ENCODE measurements at places on chromosomes 2 and 18. TPM values are rescaled to one million over a fixed set of nuclear protein-coding genes. Genes with fewer than 3 reads are reported as not detected.
A peak's percentile ranks its signal among the peaks of the same experiment; 100 is the strongest.

- DNase-seq = no peak
Measured at GRCh38 chr2:54100772-54101171, 14.6 kb upstream of the ACYP2 start.

Gene UGT1A8
- total RNA-seq = not detected

Gene CDK15
- total RNA-seq = 7.0 TPM

Gene SANBR
- 10.6 TPM for total RNA-seq

DNA sequence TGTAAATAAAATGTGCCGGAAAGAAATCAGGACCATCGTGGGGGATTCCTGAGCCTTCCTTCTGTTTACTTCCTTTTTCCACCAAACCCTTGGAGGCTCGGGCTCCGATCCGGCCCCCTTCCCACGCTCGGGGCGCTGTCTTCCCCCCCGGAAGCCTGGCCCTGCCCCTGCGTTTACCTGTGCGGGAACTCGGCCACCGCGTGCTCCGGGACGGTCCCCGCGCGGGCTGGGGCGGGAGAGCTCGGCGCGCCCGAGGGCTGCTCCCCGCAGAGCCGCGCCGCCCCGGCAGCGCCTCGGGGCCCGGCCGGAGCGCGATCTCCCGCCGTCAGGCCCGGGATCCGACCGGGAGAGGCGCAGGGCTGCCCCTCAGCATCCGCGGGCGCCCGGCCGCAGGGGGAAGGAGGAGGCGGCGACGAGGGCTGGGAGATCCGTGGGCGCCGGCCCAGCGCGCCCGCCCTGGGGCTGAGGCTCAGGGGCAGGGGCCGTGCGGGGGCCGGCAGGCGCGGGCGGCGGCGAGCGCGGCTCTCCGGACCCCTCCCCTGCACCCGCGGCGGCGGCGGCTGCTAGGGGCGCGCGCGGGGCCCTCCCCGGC lies 435 bp downstream of the ADCY3 start:
- peak; percentile 11 for DNase-seq

DNA sequence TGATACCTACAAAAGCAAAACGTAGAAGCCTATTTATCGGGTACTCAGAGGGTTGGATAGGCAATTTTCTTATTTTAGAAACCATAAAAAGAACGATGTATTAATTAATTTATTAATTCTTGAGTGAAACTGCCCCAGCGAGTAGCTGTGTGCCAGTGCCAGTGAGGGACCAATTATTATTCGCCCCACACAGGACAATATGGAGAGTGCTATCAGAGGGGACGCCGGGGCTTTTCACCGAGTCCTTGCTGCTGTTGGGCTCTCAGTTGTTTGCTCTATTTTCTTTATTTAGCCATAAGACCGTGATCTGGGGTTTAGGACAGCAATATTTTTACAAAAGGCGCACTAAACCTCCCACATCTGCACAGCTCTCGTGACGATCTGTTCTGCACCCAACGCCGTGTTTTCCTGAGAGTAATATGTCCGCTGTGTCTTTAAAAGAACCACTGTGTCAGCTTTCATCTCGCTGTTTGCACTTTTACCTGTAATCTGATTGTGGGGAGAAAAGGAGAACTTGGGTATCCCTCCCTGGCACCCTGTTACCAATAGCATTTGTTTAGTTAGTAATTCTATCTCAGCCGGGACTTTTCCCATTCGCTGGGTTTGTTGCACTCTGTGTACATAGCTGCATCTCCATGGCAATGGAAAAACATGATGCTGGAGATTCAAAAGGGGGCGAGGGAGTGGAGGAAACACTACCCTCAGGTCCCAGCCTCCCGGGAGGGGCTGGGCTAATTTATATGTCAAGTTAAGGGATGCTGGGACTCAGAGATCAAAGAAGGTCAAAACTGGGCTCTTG lies 30.1 kb upstream of the ZNF516 start:
- peak; percentile 67 for DNase-seq

Gene ANKMY1
- 7.1 TPM for total RNA-seq

Gene IL1RL1
- not detected for total RNA-seq

- DNase-seq = no peak
Measured at GRCh38 chr18:76589316-76589715, 94.3 kb upstream of the ZNF516 start.

GRCh38 chr18:78713726-78714125 lies 265.9 kb upstream of the SALL3 start:
- DNase-seq = no peak

Gene SPATA3
- not detected for total RNA-seq

Gene FOSL2
- total RNA-seq = 75.2 TPM

Gene DNAH6
- not detected for total RNA-seq

Gene STARD6
- not detected for total RNA-seq

DNA sequence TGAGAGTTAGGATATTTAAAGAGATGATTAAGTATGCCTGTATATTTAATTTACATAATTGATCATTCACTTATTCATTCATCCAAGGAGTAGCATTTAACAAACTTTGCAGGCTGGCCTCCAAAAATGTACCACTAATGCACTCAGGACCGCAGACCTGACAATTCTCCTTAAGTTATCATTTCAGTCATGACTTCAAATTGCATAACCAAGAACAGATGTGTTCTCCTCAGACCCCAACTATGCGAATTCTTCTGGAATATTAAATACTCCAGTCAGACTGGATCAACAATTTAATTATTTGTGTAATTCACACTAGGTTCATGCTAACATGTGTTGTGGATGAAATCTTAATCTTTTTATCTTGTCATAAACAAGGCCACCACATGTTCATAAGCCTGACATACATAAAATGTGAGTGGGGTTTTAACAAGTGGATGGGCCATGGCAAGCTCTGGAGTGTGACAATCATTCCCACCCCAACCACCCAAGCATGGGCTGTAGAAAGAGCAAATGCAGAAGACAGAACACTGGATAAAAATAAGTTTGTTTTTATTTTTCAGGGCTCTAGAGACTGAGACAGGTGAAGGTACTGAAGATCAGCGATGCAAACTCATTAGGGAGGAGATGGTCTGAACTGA lies 3.2 kb downstream of the REG1B start:
- DNase-seq = no peak

Gene RBM44
- total RNA-seq = 0.02 TPM

Gene CROCC2
- total RNA-seq = not detected

Gene LHCGR
- not detected for total RNA-seq

- DNase-seq = peak; percentile 90
Measured at GRCh38 chr18:56168049-56168781, 470.2 kb downstream of the TXNL1 start.

DNA sequence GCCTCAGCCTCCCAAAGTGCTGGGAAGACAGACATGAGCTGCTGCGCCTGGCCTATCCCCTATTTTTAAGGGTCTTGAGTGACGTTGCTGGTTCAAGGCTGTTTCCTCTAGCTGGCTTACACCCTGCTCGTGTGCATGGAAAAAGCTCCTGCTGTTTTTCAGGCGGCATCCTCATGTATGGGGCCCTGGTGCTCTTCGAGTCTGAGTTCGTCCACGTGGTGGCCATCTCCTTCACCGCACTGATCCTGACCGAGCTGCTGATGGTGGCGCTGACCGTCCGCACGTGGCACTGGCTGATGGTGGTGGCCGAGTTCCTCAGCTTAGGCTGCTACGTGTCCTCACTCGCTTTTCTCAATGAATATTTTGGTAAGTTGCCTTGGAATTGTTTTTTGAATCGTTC lies 22.0 kb upstream of the NFATC1 start:
- DNase-seq = no peak

- DNase-seq = no peak
Measured at GRCh38 chr18:27353273-27353672, 168.2 kb upstream of the CHST9 start.

Gene ANKRD30B
- 0.57 TPM for total RNA-seq

DNA sequence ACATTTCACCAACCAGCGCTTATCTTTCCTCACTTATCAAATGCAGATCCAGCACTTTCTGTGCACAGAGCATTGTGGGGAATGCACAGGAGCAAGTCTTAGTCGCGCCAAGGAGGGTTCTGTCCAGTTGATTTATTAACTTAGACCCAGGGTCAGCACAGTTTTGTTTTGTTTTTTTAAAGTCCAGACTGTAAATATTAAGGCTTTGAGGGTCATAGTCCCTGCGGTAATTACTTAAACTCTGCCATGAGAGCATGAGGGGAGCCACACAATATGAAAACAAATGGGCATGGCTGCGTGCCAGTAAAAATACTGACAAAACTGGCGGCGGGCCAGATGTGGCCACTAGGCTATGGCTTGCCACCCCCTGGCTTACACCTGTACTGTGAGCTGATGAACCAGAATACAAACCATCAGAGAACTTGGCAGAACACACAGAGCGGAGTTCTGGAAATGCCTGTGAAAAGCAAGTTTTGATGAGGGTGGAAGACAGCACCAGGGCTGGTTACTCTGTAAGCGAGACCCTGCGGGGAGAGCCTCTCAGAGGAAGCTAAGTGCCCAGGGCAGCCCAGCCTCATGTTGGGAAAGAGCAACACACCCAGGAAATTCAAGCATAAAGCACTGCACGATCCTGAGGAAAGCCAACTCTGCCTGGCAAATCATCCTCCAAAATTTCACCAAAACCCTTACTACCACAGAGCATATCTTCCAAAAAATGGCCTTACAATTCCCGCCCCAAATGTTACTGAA lies 43.6 kb downstream of the L3MBTL4 start:
- DNase-seq = no peak

GRCh38 chr2:102041351-102041750 lies 49.6 kb downstream of the IL1R2 start:
- peak; percentile 61 for DNase-seq

Data from M059J (cell line).